ENCODE measurements at places on chromosomes 3 and 15. TPM values are rescaled to one million over a fixed set of nuclear protein-coding genes. Genes with fewer than 3 reads are reported as not detected.

The FMN1 gene
- polyA plus RNA-seq: 0.91 TPM

The TIMP4 gene
- polyA plus RNA-seq: 21.4 TPM

The PATL2 gene
- polyA plus RNA-seq: not detected

The AP3B2 gene
- 96.5 TPM for polyA plus RNA-seq

The AMOTL2 gene
- 10.5 TPM for polyA plus RNA-seq

The PLCL2 gene
- polyA plus RNA-seq: 0.77 TPM

The SYNPR gene
- polyA plus RNA-seq: 8.6 TPM

Measured in Purkinje cell (primary cell).